Aorta (tissue), 5 donors: ENCODE measurements at places on chromosomes 7 and 10. TPM values are rescaled to one million over a fixed set of nuclear protein-coding genes. Genes with fewer than 3 reads are reported as not detected.

DNA sequence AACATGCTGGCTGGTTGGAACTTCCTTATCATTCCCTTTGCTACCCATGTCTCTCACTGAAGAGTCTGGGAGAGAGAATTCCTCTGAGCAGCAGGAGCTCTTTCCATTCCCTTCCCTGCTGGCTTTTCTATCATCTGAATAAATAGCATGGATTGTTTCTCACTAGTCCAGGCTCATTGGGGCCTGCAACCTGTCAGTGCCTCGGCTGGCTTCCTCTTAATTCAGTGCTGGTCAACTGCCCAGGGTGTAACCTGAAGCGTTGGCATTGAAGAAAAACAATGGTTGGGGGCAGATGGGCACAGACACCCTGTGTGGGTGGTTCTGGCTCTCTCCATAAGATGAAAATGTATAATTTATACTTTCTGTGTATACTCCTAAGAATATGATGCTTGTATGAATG is 155.6 kb downstream of the ANLN start:
- DNase-seq = no peak

DNA sequence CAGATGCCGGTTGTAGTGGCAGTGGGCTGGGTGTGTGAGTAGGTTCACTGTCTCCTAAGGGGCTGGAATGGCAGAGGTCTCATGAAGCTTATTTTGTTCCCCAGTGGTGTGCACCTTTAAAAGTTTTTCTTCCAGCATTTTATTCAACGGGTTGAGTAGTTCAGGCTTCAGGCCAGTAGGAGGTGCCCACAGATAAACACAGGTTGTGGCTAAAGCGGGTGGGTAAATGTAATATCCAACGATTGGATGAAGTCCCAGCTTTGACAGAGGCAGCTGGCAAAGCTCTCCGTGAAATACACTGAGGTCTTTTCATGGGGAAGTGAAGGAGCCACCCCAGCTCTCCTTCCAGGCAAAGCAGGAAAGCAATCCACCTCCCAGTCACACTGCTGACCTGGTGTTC is 339.8 kb upstream of the LRRTM3 start:
- no peak for DNase-seq

GRCh38 chr7:21941611-21942141 is 4.0 kb downstream of the CDCA7L start:
- DNase-seq = no peak

- no peak for DNase-seq
Observed at GRCh38 chr10:71657604-71658466, 61.7 kb downstream of the C10orf105 start.

DNA sequence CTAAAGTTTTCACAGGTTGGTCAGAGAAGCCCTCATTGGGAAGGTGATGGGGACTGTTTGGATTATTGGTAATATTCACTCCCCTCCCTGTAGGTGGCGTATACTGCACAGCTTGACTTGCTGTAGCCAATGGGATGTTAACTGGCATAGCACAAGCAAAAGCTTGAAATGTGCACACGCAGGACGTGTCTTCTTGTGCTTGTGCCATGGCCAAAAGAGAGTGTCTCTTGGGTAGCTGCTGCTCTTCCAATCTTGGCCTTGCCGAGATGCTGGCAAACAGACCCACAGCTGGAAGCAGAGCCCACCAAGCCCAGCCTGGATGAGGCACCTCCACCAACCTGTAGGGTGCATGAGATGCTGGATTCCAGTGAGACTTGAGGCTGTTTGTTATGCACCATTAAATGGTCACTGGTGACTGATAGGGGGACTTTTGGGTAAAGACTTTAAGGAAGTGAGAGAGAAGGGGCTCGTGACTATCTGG is 266.0 kb downstream of the GRID1 start:
- DNase-seq = no peak

The PRPS1L1 gene
- total RNA-seq = not detected

The TMEM270 gene
- total RNA-seq = not detected

- no peak for DNase-seq
Observed at GRCh38 chr7:128985660-128986059, 47.9 kb downstream of the IRF5 start.

DNA sequence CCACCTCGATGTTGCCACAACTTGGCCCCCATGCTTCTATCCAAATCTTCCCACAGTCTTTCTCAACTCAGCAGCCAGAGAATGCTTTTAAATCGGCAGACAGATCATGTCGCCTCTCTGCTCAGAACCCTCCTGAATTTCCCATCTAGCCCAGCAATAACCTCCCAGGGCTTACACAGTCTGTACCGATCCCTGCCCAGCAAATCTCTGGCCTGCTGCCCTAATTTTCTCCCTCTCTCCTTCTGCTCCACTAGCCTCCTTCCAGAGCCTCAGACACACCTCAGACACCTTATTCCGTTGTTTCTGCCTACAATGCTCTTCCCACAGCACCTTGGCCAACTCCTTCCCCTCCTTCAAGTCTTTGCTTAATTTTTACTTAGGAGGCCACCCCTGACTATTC is 32.3 kb downstream of the MDH2 start:
- no peak for DNase-seq

GRCh38 chr7:78924581-78924980 is 528.9 kb downstream of the MAGI2 start:
- DNase-seq = no peak

DNA sequence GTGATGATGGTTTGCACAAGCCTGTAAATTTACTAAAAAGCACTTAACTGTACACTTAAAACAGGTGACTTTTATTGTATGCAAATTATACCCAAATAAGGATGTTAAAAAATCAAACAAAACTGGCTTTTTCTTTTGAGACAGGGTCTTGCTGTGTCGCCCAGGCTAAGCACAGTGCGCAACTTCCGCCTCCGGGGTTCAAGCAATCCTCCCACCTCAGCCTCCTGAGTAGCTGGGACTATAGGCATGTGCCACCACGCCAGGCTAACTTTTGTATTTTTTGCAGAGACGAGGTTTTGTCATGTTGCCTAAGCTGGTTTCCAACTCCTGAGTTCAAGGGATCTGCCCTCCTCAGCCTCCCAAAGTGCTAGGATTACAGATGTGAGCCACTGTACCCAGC is 77.7 kb downstream of the DNAJC1 start:
- DNase-seq = no peak

DNA sequence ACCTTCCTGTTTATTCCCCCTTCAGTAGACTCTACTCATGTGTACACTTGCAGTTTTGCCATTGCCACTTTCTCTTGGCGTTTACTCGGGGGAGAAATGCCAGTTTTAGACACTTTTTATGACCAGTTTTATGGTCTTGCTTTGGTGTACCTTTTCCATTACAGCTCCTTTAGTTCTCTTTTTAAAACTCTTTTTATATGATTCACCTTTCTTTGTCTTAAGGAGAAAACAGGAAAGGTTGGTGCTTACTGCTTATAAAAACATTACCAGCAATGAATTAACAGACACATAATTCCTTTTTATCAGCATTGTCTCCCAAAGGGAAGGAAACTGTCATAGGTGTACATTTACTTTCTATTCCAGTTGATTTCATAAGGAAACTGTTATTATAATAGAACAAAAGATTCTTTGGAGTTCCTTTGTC is 11.9 kb downstream of the TSPAN13 start:
- DNase-seq = no peak

GRCh38 chr7:69762821-69763352 is 164.6 kb downstream of the AUTS2 start:
- no peak for DNase-seq

The RET gene
- 0.29 TPM for total RNA-seq

The BNIP3 gene
- 29.4 TPM for total RNA-seq

The CACNA2D1 gene
- 40.5 TPM for total RNA-seq

- DNase-seq = no peak
Observed at GRCh38 chr10:44640429-44640828, 255.5 kb upstream of the CXCL12 start.
